NCI-H1694 (cell line): ENCODE measurements at places on chromosomes 13 and 19.
A peak's percentile ranks its signal among the peaks of the same experiment; 100 is the strongest.

- DNase-seq = no peak
Observed at GRCh38 chr13:51731759-51732158, 72.2 kb downstream of the DHRS12 start.

- no peak for DNase-seq
Observed at GRCh38 chr19:48392860-48393558, 459 bp upstream of the GRIN2D start.

- peak; percentile 90 for DNase-seq
Observed at GRCh38 chr19:17947815-17948513, 15.1 kb downstream of the CCDC124 start.

GRCh38 chr19:5719274-5719960, 529 bp downstream of the LONP1 start:
- no peak for DNase-seq

- no peak for DNase-seq
Observed at GRCh38 chr19:53246498-53246897, 8.2 kb downstream of the ZNF677 start.
